ENCODE measurements at places on chromosomes 1 and 21. TPM values are rescaled to one million over a fixed set of nuclear protein-coding genes. Genes with fewer than 3 reads are reported as not detected.

GRCh38 chr1:19033926-19034680 is 77.6 kb upstream of the IFFO2 start:
- no peaks in the 10 kb centered on the region for H3K36me3 ChIP-seq
- no peak for DNase-seq
- no peak overlapping the region for H3K27ac ChIP-seq
- H3K27me3 ChIP-seq: no peaks in the 10 kb centered on the region

GRCh38 chr1:215083383-215083961 is 935 bp downstream of the KCNK2 start:
- H3K27me3 ChIP-seq: no peaks in the 10 kb centered on the region
- DNase-seq: no peak
- no peaks in the 10 kb centered on the region for H3K4me1 ChIP-seq
- no peaks in the 10 kb centered on the region for H3K36me3 ChIP-seq
- peak overlapping the region; percentile 52 for H3K4me3 ChIP-seq
- H3K27ac ChIP-seq: no peak overlapping the region

DNA sequence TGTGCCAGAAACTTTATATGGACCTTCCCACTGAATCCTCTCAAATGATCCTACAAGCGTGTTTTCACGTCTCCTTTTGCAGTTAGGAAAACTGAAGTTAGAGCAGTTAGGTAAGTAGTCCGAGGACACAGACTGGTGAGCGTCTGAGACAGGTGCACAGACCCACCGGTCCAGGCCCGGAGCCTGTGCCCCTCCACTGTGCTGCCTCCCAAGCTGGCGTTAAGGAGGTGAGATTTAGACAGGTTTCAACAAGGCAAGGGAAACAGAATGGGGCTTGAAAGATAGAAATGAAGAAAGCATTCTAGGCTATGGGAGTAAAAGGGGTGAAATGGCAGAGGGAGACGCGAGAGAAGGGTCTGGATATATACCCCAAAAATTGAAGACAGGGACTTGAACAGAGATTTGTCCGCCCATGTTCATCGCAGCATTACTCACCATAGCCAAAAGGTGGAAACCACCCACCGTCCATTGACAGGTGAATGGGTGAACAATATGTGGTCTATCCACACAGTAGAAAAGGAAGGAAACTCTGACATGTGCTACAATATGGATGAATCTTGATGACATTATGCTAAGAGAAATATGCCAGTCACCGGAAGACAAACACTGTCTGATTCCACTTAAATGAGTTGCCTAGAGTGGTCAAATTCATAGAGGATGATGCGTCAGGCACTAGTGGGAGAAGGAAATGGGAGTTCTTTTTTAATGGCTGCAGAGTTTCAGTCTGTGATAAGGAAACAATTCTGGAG is 15.7 kb upstream of the PKP1 start:
- no peaks in the 10 kb centered on the region for H3K36me3 ChIP-seq
- no peaks in the 10 kb centered on the region for H3K4me1 ChIP-seq
- H3K4me3 ChIP-seq: no peak overlapping the region
- no peak overlapping the region for H3K27ac ChIP-seq
- H3K27me3 ChIP-seq: no peaks in the 10 kb centered on the region
- no peak for DNase-seq

GRCh38 chr1:56816909-56817308 is 2.3 kb downstream of the FYB2 start:
- no peak overlapping the region for H3K27ac ChIP-seq
- no peaks in the 10 kb centered on the region for H3K36me3 ChIP-seq
- H3K27me3 ChIP-seq: no peaks in the 10 kb centered on the region
- peaks cover 5% of the 10 kb centered on the region for H3K4me1 ChIP-seq

DNA sequence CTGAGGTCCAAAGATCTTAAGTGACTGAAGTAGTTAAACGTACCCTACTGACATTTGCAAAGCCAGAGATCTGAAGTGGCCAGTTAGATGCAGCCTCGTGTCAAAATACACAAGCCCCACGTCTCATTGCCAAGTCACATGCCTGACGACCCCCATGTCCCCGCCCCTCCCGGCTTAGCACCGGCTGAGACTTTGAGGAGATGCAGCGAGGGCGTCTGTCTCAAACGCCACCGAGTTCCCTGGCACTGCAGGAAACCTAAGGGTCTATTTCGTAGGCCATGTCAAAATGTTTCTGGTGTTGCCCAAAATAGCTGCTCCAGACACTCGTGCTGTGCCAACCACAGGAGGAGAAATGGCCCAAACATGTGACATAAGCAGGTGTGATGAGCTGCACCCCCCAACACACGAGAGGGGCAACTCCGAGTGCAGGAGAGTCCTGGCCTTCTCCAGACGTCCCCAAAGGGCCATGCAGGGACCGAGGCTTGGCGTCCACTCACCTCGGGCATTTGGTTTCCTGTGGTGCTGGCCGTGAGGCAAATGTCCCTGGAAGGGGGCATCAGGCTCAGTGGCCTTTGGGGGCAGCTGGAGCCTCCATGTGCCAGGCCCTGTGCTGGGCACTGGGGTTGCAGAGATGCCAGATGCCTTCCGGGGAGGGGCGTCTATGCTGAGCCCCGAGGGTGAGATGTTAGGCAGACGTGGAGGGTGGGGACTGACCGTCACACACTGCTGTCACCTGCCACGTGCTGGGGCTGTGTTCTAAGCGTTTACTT is 67.0 kb downstream of the MATN1 start:
- no peaks in the 10 kb centered on the region for H3K36me3 ChIP-seq
- no peak for DNase-seq
- no peaks in the 10 kb centered on the region for H3K4me1 ChIP-seq

DNA sequence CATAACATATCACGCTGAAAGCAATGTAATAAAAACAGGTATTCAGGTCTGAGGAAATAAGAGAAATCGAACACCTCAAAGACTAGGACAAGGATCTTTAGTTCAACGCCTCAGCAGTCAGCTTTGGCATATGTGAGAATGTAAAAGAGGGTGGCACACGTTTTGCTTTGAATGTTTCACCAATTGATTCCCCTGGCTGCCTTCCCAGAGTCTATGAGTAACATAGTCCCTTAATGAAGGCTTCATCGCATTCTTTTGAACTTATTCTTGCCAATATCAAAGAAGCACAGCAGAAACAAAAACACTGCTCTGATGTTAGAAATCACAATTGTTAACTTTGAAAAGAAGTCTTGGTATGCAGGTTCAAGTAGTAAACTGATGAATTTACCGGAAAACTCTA is 764.8 kb downstream of the ADGRL2 start:
- DNase-seq: peak; percentile 21
- peak overlapping the region; percentile 20 for H3K27ac ChIP-seq
- peaks cover 23% of the 10 kb centered on the region for H3K4me1 ChIP-seq

DNA sequence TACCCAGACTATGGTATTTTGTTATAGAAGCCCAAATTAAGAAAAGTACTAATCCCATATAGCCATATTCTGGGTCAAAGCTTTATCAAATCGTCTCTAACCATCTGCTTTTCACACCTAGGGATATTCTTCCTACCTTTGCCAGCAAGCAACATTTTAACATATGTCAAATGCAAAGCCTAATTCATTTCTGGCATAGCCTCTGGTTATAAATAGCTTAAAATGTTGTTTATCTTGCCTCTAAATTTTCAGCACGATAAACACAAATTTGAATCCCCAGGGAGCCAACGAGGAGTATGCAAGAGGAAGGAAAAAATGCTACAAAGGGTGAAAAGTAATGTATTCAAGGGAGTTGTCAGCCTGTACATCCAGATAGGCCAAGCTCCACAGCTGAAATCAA is 357.2 kb downstream of the KCNH1 start:
- no peak for DNase-seq
- no peaks in the 10 kb centered on the region for H3K4me1 ChIP-seq
- H3K27ac ChIP-seq: no peak overlapping the region
- H3K27me3 ChIP-seq: no peaks in the 10 kb centered on the region

The NR0B2 gene
- not detected for total RNA-seq

DNA sequence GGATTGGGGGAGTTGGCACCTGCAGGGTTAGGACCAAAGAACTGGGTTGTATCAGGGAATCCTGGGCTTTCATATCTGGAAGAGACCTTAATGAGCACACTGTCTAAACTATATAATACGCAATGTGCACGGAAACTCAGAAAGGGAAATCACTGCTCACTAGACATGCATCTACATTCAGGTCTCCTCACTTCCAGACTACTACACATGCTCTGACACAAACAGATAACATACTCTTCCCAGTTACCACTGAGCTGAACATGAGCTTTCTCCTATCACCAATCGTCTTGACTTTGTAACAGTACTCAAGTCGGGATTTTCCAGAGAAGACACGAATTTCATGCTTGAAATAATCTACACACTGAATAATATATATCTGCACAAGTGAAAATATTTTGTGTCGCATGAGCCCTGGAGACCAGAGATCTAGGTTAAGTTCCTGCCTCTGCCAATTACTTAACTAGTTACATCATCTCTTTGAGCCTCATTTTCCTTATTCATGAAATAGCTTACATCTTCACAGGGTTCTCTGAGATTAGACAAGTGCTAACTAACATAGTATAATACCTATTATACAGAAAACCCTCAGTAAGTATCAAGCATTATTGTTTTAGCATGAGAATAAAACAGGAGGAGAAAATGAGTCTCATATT is 101.1 kb downstream of the JAK1 start:
- H3K4me1 ChIP-seq: no peaks in the 10 kb centered on the region
- H3K36me3 ChIP-seq: peaks cover 36% of the 10 kb centered on the region
- H3K27me3 ChIP-seq: no peaks in the 10 kb centered on the region
- DNase-seq: no peak
- peak overlapping the region; percentile 13 for H3K27ac ChIP-seq
- no peak overlapping the region for H3K4me3 ChIP-seq

DNA sequence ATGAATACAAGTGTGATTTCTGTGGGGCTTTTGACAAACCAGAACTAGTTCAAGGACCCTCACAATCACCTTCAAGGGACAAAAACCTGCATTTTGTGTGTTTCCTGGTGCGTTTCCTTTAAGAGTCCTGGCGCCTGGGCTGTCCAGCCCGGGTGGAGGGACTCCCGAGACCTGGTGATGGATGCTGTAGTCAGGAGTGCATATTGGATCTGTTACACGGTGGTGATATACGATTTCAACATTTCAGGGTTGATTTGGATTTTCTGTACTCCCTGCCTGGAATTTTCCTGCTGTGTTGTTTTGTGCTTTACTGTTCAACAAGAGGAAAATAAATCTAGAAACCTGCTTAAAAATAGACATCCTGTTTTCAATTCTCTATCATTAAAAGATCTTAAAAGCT is 162.0 kb downstream of the KIF26B start:
- DNase-seq: no peak
- no peak overlapping the region for H3K27ac ChIP-seq
- no peaks in the 10 kb centered on the region for H3K27me3 ChIP-seq

GRCh38 chr1:204446413-204447111 is 34.9 kb upstream of the PPP1R15B start:
- peak overlapping the region; percentile 32 for H3K27ac ChIP-seq
- peaks cover 27% of the 10 kb centered on the region for H3K36me3 ChIP-seq
- no peaks in the 10 kb centered on the region for H3K27me3 ChIP-seq
- H3K4me3 ChIP-seq: no peak overlapping the region

The CACHD1 gene
- total RNA-seq: 5.3 TPM

The PDC gene
- total RNA-seq: not detected

DNA sequence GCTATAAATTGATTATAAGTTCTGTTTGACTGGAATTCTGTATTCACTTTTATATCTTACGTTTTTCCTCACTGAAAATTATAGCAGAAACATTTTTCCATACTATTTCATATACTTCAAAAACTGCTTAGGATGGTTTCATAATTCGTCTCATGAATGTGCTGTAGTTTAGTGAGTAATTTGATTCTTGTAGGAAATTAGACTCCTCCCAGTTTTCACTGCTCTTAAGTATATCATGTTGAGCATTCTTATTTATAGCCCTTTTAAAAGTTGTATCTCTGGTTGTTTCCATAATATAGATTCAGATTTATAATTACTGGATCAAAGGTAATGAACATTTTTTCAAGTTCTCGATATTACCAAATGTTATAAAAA is 250.6 kb downstream of the FMN2 start:
- H3K36me3 ChIP-seq: no peaks in the 10 kb centered on the region
- no peak overlapping the region for H3K27ac ChIP-seq
- no peaks in the 10 kb centered on the region for H3K27me3 ChIP-seq
- no peak for DNase-seq
- H3K4me1 ChIP-seq: no peaks in the 10 kb centered on the region
- H3K4me3 ChIP-seq: no peak overlapping the region

The COQ8A gene
- 25.6 TPM for total RNA-seq

The TMPRSS15 gene
- total RNA-seq: not detected

- H3K27ac ChIP-seq: no peak overlapping the region
- H3K4me3 ChIP-seq: no peak overlapping the region
- no peaks in the 10 kb centered on the region for H3K36me3 ChIP-seq
These were observed 397.8 kb upstream of the USP24 start for GRCh38 chr1:55612988-55613387.

The CELA2B gene
- total RNA-seq: not detected

DNA sequence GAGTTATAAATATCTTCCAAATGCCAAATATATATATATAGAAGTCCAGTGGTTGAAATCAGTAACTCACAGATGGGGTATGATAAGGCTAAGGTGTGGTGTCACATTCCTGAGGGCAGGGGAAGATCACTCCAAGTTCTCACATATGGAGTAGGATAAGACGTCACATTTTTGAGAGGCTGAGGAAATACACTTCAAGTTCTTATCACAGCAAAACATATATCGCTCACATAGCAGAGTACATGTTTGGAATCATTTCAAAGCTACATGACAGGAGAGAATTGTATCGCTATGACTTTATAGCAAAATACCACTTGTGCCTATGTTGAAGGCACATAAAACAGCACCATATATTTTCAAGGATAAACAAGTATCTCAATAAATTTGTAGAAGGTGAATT is 55.1 kb downstream of the RBM11 start:
- H3K4me3 ChIP-seq: no peak overlapping the region
- no peaks in the 10 kb centered on the region for H3K27me3 ChIP-seq
- H3K27ac ChIP-seq: no peak overlapping the region
- no peaks in the 10 kb centered on the region for H3K4me1 ChIP-seq

DNA sequence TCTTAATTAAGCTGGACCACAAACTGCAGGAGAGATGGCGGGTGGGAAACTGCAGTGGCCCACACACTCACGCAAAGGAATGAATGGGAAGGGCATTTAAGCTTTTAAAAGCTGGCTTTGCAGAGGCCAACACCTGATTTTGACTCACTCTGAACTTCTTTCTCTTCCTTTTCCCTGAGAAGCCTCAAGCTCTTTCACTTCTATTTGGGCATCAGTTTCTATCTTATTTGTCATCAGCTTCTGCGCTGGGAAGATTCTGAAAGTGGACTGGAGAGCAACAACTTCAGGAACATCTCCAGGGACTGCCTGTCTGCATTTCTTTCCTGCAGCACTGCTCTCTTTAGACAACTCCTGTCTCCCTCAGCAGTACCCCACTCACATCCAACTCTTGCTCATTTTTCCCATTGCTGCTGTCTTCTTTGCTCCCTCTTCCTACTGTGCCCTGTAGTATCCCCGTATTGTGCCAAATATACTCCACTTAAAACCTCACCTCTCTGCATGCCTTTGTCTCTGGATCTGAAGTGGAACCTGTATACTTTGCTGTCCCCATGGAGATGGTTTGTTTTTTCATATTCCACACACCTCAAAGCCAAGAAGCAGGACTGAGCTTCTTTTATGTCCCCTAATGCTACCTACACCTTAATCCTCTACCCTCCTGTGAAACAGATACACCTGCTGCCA is 143.3 kb upstream of the JUN start:
- no peaks in the 10 kb centered on the region for H3K27me3 ChIP-seq
- no peak overlapping the region for H3K27ac ChIP-seq
- no peak overlapping the region for H3K4me3 ChIP-seq
- H3K4me1 ChIP-seq: peaks cover 6% of the 10 kb centered on the region
- no peaks in the 10 kb centered on the region for H3K36me3 ChIP-seq
- DNase-seq: no peak
